NCI-H2171 (cell line): ENCODE measurements at places on chromosomes 1 and 21.

GRCh38 chr1:224707843-224708725, 92.0 kb downstream of the CNIH3 start:
- DNase-seq: no peak

GRCh38 chr1:109198043-109198695, 15.5 kb upstream of the SARS1 start:
- DNase-seq: no peak

GRCh38 chr1:192756314-192756713, 52.5 kb upstream of the RGS2 start:
- DNase-seq: no peak

DNA sequence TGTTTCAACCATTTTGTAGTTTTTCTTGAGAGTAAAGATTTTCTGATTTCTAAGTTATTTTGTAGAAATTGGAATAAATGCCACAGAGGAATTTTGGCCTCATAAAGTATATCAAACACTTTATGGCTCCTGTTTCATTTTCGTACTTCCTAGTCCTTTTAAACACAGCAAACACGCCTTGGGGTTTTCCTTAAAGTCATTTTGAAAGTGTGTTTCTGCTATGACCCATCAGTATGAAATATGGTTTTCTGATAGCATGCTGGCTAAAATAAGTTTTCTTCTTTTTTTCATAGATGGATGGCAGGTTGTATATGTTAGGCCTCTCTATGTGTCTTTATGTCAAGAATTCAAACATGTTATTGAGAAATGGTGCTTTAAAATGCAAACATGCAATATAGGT, 940.1 kb upstream of the TMPRSS15 start:
- no peak for DNase-seq

DNA sequence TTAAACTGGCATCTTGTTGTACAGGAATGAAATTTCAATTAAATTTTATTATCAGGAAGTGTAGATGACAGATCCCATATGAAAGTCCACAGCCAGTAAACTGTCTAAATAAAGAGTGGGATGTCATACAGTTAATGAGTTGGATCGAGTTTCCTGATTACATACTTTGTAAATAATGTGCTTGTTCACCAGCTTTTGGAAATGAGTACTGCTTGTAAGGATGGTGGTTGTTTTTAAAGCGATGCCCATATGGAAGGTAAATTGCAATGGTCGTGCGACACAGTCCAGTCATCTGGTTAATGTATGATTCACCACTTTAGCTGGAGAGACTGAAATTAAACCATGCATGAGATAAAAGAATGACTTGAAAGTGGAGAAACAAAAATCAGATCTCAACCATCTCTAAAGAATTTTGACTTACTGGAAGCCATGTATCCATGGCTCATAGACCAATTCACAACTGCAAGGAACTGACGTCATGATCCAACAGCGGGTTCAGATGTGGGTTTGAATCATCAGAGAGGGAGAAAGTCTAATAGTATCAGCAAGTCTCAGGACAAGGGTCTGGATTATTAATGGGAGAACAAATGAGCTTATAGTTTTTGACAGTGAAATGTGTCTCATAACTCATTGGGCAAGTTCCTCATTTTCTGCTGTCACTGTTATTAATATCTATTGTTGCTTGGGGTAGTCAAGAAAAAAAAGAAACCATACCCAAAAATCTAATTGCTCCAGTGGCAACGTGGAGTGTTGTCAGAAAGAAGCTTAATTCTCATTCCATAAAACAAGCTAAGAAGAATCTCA, 49.0 kb downstream of the MAP10 start:
- no peak for DNase-seq
